ENCODE measurements at places on chromosomes 11 and 22.

- DNase-seq: no peak
These were observed 103.1 kb downstream of the PDE2A start for GRCh38 chr11:72570893-72571661.

- DNase-seq: no peak
These were observed 174.8 kb downstream of the C11orf91 start for GRCh38 chr11:33525789-33526188.

DNA sequence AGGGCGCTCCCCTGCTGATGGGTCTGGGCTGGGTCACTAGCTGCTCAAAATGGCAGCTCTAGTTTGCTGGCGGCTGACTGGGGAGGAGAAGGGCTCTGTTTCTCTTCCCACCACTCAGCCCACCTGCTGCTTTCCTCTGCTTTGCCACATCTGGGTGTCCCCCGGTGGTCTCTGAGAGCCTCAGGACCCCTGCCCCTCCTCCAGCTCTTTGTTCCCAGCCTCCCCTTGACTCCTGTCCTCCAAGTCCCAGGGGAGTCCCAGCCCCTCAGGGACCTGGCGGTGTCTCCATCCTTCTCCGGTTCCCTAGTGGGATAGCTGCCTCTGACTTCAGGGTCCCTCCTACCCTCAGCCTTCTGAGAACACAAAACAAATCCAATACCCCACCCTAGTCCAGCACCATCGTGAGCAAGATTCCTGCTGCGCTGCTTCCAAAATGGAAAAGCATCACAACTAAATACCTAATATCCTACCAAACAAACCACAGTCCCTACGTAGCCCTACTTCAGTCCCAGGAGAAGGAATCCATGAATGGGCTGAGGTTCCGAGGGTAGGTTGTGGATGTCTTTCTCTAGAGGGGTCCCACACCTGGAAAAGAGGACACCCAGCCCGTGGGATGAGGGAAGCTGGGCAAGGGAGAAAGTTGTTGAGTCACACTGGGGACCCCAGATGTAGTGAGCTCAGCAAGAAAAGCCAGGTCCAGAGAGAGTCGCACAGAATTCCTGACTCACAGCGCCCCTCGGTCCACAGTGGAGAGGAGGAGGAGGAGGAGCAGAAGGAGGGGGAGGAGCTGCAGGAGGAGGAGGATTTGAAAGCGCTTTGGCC lies 45.0 kb upstream of the NNMT start:
- DNase-seq: no peak

GRCh38 chr11:23957314-23957713 lies 539.5 kb upstream of the LUZP2 start:
- DNase-seq: no peak

- no peak for DNase-seq
These were observed 29.7 kb downstream of the FADS3 start for GRCh38 chr11:61861634-61862033.

GRCh38 chr11:120514541-120515121 lies 3.1 kb downstream of the GRIK4 start:
- no peak for DNase-seq

DNA sequence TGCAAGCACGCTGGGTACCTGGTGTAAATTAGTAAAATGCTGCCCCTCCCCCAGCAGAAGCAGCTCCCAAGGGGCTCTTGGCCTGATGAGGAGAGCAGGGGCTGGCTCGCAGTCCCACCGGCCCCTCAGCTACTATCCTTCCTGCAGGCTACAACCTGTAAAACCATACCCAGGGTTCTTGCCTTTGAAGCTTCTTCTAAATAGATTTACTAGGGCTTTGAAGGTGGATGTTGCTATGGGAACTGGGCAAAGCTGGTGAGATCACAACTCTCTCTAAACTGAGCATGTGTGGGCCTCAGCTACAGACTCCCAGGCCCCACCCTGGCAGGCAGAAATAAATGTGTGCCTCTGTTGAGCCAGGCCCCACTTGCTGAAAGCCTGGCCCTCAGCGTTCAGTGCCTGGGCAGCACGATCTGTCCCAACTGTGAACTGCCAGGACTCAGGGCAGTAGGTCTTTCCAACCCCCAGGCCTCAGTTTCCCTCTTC lies 18.5 kb downstream of the CD5 start:
- no peak for DNase-seq

DNA sequence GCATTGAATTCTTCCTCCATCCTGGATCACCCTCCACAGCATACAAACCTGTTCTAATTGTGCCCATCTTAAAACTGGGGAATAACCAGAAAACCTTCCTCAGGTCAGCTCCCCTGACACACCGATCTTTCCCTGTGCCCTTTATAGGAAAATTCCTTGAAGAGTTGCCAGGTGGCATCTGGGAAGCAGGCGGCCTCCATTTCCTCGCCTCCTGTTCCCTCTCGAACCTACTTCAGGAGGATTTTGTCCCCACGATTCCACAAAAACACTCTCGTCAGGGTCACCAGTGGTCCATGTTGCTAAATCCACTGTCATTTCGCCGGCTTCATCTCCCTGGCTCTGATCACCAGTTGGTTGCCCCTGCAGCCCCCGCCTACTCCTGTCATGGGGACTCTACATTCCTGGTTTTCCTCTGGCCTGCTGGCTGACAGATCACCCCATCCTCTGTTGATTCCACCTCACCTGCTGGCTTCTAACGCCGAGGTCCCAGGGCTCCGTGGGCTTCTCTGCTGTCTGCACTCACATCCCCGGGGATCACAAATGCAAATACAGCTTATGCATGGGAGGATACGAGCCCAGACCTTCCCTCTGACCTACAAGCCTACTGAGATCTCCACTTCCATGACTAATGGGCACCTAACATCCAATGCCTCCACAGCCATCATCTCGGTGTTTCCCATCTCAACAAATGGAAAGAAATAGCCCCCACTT lies 92.5 kb upstream of the PRDM11 start:
- no peak for DNase-seq

DNA sequence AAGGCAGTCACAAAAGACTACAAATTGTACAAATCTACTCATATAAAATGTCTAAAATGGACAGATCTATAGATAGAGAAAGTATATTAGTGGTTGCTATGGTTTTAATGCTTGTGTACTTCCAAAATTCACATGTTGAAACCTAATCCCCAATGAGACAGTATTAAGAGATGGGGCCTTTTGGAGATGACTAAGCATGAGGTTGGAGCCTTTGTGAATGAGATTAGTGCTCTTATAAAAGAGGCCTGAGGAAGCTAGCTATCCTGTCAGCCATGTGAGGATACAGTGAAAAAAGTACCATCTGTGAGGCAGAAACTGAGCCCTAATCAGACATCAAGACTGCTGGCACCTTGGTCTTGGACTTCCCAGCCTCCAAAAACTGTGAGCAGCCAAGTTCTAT lies 82.6 kb downstream of the CYP2R1 start:
- DNase-seq: no peak

DNA sequence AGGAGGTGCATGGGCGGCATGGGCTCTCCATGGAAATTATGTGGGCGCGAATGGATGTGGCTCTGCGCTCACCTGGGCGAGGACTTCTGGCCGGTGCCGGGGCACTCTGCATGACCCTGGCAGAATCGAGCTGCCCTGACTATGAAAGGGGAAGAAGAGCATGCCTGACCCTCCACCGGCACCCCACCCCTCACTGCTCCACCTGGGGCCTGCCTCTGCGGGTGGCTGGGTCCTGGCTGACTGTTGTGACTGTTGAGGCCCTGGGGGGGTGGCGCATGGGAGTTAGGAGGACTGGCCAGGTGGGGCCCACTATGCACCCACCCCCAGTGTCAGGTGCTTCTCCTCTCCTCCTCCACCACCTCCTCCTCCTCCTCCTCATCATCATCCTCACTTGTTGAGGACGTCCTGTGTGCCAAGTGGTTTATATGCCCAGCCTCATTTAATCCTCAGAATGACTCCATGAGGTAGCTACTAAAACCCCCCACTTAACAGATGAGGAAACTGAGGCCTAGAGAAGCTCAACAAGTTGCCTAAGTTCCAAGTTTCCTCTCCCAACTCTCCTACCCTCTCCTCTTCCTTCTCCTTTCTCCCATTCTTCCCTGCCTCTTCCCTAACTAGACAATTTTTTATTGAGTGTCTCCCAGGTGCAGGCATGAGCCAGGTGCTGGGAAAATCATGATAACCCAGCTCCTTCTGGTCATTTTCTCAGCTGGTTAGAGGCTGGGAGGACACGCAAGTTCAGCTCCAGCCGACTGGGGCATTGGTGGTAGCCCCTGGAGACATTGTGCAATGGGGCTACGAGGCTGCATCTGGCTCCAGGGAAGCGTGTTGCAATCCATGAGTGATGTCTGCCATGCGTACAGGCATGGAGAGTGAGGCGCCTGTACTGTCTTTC lies 2.3 kb downstream of the MYEOV start:
- DNase-seq: no peak

DNA sequence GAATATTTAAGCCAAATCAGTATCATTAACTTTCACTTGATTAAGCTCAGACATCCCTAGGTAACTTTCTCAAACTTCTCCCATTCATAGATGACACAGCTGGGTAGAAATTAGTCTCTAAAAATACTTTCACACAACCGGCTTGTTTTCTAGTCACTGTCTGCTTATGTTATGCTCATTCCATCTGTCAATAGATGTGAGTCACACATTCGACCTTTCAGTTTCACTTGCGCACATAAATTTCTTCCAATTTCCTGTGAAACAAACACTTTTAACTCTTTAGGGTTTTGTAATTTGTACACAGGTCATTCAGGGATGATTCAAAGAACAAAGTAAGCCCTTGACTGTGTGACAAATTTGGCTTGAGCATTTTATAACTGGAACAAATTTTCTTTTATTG lies 723.0 kb downstream of the KCNA4 start:
- no peak for DNase-seq

GRCh38 chr22:32957200-32957803 lies 100.9 kb downstream of the SYN3 start:
- no peak for DNase-seq

- DNase-seq: no peak
These were observed 20.6 kb downstream of the MORC2 start for GRCh38 chr22:30947816-30948454.

- no peak for DNase-seq
These were observed 90.0 kb upstream of the ALX4 start for GRCh38 chr11:44399968-44400367.

Measured in NCI-H1092 (cell line).